ENCODE measurements at places on chromosomes 7 and 10.

DNA sequence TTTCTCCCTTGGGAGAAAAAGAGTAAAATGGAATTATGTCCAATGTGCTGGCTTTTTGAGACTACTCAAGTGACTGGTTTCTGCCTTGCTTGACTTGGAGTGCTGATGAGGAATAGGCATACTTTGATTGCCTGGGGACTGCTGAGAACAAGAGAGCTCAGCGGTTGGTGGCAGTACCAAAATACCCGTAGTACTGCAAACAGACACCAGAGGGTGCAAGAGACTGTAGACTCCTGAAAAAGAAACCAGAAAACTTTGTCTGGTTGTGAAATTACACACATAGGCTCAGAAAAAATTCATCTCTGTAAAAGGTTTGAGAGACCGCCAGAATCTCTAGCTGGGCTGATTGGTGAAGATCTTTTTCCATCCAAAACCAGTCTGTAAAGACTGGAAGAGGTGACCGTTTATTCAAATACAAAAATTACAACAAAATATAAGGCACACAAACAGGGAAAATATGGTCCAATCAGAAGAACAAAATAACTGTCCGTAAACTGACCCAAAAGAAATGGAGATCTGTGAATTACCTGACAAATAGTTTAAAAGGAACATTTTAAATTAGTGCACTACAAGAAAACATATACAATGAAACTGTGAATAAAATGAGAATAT, 18.5 kb downstream of the BICC1 start:
- DNase-seq, result peak; percentile 56

- peak; percentile 62 for DNase-seq
These were observed 63.4 kb downstream of the CAV1 start for GRCh38 chr7:116588225-116588624.

DNA sequence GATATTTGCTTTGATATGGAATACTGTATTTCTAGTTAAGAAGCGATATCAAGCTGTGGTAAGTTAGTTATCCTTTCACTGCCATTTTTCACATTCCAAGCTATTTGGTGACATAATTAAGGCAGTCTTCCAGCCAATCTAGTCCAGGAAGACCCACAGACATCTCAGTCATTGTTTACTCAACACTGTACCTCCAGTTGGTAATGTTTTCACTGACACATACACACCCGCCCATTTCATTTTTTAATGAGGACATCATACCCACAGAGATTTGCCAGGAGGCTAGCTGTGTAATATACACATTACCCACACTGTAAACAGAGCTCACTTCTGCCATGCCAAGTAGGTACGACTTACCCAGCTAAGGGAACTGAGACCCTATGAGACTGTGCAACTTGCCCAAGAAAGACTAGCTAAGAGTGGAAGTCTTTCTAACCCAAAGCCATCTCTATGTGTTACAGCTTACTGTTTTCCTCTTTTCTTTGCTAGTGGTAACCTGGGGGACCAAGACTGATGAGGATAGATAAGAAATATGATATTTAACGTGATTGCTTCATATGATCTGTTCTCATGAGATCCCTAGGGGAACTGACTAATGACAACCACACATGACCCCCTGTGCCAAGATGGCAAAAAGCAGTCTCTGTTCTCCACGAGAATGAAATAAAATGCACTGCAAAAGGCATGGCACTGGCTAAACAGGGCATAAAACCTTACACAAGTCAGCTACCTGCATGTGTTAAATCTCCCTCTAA, 179.0 kb downstream of the DGKI start:
- DNase-seq, result no peak

DNA sequence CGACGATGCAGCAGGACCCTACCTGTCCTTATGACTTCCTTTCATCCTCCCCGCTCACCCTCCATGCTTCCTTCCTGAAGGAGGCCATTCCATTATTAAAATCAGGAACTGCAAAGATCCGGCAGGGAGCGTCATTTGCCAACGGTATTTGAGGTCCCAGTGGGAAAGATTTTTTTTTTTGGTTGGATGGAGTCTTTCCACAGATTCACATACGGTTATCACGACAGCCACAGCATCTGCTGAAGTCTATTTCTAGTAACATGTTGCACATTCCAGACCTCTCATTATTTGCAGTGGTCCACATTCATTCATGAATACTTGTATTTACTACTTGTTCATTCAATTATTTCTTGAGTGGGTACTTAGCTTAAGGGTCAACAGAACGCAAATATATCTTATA, 94.7 kb upstream of the LYZL2 start:
- no peak for DNase-seq

- DNase-seq, result no peak
These were observed 102.2 kb upstream of the CDC14C start for GRCh38 chr7:48822138-48822537.

- DNase-seq, result no peak
These were observed 512.0 kb downstream of the PTPRN2 start for GRCh38 chr7:158075633-158076001.

DNA sequence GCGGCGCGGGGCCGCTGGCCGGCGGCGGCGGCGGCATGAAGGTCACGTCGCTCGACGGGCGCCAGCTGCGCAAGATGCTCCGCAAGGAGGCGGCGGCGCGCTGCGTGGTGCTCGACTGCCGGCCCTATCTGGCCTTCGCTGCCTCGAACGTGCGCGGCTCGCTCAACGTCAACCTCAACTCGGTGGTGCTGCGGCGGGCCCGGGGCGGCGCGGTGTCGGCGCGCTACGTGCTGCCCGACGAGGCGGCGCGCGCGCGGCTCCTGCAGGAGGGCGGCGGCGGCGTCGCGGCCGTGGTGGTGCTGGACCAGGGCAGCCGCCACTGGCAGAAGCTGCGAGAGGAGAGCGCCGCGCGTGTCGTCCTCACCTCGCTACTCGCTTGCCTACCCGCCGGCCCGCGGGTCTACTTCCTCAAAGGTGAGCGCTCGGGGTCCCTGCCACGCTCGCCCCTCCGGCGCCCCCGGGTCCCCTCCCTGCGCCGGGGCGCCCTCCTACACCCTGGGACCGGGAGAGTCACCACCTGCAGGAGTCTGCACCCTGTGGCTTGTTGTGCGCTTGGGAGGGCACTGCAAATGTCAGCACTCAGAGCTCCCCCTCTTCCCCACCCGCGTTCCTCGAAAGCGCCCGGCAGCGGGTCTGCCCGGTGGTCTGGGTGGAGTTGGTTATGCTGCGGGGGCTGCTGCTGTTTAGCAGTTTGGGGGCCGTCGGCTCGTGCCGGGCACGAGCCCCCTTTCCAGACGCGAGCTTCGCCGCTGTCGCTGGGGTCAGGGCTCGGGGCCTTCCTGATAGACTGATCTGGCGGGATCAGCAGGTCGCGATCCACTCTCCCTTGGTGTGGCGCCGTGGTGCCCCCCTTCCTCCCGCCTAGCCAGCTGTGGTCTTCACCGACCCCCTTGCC, 627 bp downstream of the DUSP5 start:
- DNase-seq, result peak; percentile 69

DNA sequence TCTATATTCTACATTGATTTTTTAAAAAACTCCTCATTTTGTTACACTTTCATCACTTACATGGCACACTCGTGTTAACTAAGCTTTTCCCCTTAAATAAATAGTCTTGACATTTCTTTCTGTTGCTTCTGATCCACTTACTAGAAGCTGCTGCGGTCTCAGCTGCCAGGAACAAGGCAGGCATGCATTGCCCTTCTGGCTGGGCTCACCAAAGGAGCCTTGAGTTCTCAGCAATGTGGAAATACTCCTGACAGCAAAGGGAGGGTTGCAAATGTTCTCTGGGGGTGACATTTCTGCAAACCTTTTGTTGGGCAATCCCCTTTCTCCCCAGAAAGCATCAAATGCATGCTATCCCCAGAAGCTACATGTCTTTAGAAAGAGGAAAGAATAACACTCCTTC, 350.1 kb downstream of the PRPF18 start:
- no peak for DNase-seq

DNA sequence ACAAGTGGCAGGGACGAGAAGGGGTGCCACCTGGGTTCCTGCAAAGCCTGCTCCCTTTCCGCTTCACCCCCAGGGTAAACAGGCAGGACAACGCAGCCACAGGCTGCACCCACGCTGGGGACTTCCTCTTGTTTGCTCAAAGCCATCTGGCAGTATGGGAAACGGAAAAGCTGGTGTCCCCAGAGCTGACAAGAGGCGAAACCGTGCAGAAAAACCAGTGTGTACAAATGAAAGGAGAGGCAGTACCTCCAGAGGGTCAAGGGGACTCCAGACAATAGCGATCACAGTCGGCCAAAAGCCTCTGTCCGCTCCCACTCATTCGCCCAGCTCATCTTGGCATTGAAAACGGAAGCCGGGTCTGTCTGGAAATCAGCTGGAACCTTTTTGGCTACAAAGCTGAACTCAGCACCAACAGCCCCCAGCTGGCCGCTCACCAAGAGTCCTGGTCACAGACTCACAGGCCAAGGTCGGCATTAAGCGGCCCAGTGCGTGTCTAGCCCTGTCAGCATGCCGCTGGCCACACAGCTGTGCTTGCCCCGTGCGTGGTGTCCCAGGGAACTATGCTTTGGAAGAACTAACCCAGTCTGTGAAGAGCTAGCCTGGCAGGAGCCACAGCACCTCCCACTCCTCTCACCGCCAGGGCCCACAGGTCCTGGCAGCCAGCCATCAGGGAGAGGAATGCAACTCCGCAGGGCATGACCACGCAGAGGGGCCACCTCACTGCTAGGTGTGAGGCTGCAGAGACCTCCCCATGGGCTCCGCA, 10.4 kb downstream of the TNS3 start:
- DNase-seq, result no peak

- DNase-seq, result no peak
These were observed 287.2 kb downstream of the TNS3 start for GRCh38 chr7:47294556-47295222.

- no peak for DNase-seq
These were observed 1.0 kb upstream of the LRRTM3 start for GRCh38 chr10:66924674-66925345.

GRCh38 chr7:80372415-80372814, 139.4 kb downstream of the GNAT3 start:
- DNase-seq, result no peak

- DNase-seq, result no peak
These were observed 40.1 kb upstream of the AKR1C2 start for GRCh38 chr10:5043716-5044115.

GRCh38 chr7:139355320-139355719, 4.4 kb upstream of the LUC7L2 start:
- no peak for DNase-seq

DNA sequence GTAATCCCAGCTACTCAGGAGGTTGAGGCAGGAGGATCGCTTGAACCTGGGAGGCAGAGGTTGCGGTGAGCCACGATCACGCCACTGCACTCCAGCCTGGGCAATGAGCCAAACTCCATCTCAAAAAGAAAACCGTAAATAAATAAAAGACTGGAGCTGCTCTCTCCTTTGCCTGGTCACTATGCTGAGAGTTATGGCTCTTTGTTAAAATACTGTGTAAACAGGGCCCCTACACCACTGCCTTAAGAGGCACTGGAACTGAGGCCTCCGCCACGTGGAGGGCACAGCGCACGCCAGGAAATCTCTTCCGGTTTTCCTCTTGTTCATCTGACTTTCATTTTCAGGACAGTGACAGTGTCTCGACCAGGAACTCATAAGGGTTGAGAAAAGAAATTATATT, 123.3 kb downstream of the PAXIP1 start:
- DNase-seq, result no peak

- DNase-seq, result no peak
These were observed 114.0 kb downstream of the WDFY4 start for GRCh38 chr10:48798481-48799254.

DNA sequence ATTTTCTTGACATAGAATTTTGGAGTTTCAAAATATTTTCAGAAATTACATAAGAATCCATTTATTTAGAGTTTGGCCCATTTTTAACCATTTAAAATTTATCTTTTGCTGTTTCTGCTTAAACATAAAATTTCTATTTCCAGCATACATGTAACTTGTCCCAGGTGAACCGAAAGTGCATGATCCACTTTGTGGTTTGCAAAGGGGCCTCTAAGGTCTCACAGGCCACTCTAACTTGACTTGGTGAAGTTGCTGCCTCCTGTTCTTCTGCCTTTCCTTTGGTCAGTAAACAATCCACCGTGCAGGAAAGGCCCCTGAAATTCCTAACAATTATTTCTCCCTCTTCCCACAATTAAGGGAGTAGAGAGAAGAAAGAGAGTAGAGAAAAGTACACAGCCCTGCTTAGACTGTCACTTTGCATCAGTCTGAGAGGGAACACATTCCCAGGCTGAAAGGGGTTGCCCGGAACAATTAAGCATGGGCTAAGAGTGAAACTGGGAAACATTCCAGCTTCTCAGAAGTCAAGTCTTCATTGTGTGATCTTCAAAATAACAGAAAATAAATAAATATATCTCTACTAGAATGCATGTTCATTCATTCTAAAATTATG, 79.5 kb upstream of the SEMA3A start:
- DNase-seq, result no peak

GRCh38 chr7:54664235-54665228, 94.5 kb downstream of the SEC61G start:
- peak; percentile 17 for DNase-seq

DNA sequence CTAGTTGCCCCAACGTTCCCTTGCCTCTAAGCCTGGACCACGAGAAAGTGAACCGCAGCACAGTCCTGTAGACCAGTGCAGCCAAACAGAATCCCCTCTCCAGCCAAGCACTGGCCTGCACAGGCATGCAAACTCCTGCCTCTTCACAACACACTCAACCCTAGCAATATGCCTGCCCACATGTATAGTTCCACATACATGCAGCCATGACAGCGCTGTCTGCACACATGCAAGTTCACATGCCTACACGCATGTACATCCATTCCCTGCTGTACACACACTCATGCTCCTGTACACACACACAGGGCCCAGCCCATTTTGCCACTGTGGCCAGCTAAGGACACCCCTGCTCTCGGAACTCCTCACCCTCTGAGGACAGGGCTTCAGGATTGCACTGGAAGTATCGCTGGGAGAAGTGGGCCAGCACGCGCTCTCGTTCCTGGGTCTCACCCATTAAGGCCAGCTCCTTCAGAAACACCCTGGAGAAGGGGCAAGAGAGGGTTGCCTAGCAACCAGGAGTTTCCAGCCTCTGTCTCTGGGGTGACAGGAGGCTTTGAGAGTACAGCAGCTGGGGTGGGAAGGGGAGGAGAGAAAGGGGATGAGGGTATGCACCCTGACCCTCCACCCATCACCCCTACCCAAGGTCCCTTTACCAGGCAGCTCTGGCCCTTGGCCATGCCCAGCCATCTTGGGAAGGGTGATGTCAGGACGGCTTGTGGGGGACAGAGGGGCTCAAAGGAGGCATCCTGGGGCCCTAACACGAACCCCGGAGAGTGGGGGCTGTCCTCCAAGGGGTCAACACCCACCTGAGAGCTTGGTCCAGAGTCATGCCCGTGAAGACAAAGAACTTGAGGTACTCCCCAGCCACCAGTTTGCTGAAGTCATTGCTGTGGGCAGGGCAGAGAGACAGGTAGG, 7.0 kb downstream of the PSD start:
- no peak for DNase-seq

DNA sequence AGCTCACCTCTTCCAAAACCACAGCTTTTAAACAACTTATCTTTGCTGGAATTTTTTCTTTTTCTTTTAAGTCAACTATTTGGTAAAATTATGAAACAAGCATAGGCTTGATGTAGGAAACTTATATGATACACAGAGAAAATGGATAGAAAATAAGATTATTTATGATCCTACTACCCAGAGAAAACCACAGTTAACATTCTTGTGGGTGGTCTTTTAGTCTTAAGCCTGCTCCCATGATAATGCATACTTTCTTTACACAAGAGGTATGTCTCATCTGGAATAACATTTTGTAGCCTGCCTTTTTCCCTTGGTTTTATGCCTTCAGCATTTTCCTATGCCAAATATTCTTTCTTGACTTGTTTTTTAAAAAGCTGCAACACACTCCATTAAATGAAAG, 21.4 kb downstream of the PLPP4 start:
- no peak for DNase-seq

- no peak for DNase-seq
These were observed 331.1 kb downstream of the HTR7 start for GRCh38 chr10:90526721-90527120.

- no peak for DNase-seq
These were observed 460.3 kb downstream of the SUGCT start for GRCh38 chr7:40595129-40595528.

Data from stimulated activated naive CD8-positive, alpha-beta T cell treated with anti-CD3 and anti-CD28 coated beads, Interleukin-15, Interleukin-2, amounts not matched to agents 100 U/mL and 50 U/mL, for 24 hours (primary cell).